ENCODE measurements at places on chromosomes 1 and 21.

DNA sequence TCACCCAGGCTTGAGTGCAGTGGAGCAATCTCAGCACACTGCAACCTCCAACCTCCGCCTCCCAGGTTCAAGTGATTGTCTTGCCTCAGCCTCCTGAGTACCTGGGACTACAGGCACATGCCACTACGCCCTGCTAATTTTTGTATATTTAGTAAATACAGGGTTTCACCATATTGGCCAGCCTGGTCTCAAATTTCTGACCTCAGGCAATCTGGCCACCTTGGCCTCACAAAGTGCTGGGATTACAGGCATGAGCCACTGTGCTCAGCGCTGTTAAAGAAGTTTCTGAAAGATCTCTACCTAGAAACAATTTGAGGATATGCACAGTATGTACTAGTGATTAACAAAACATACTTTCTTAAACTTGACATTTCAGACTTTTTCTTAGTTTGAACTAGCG is 182.6 kb upstream of the ESRRG start:
- no peak for DNase-seq

- no peak for DNase-seq
These were observed 92.3 kb upstream of the COL6A1 start for GRCh38 chr21:45889256-45889655.

- DNase-seq: no peak
These were observed 30.4 kb downstream of the PRRX1 start for GRCh38 chr1:170694172-170694926.

DNA sequence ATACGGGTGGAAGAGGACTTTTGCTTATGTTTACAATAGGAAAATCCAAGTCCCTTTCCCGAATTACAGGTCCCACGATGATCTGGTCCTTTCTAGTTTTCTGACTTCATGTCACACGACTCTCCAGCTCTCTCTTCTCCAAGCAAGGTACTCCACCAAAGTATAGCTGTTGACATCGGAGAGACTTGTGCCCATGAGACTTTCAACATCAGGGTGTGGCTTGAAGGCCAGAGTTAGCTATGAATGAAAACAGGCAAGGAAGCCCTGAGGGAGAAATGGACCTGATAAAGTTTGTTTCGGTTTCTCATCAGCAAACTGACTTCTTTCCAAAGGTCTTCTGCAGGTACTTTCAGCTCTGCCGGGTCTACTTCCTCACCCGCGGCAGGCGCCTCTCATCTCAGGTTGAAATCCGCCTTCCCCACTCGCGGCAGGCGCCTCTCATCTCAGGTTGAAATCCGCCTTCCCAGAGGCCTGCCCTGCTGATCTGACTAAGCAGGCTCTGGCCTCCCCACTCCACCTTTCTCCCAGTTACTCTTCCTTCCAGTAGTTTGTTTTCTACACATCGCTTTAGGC is 2.1 kb upstream of the PER3 start:
- DNase-seq: no peak

DNA sequence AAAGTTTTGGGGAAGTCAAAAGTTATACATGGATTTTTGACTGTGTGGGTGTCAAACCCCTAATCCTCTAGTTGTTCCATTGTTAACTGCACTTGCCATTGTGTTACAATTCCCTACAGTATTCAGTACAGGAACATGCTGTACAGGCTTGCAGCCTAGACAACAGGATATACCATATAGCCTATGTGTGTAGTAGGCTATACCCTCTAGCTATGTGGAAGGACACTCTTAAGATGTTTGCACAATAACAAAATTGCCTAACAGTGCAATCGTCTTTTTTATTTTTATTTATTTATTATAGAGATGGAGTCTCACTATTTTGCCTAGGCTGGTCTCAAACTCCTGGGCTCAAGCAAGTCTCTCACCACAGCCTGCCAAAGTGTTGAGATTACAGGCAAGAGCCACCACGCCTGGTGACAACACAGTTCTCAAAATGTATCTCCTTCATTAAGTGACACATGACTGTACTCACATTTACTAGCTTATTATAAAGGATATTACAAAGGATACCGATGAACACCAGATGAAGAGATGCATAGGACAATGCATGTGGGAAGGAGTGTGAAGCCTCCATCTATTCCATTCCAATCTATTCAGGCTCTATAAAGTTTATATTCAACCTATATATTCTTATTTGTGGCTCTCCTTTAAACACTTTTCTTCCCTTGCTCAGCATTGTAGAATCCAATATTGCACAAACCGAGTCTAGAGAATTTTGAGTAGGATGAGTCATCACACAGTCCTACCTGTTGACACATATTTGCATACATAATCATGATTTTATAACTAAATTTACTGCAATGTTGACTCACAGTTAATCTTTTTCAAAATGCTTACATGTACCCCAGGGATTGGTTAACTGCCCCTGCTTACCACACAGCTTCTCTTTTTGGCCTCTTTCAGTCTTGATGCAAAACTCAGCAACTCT is 28.4 kb upstream of the CEP350 start:
- no peak for DNase-seq

DNA sequence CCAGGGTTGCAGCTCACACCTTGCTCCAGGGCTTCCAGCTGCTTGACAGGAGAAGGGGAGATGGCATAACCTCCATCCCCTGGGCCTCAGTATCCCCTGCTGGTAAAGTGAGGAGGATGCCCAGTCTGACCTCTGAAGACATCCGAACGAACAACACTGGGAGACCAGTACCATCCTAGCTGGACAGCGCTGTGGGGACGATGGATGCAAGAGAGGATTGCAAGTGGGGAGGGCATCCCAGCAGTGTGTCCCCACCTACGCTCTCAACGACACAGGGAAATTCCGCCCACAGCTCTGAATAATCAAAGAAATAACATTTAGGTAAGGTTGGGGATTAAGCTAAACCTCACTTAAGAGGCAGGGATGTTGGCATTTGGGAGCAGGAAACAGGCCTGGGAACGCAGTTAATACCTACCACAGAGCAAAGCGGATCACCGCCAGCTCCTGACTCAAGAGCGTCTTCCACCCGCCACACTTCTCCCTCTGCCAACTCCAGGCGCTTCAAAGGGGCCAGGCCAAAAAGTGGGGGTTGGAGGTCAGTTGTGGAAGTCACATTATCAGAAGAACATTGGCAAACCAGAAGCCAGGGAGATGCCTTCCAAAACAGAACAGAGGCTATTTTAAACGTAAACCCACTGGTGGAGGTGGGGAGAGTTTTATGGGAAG is 47.6 kb downstream of the SSBP3 start:
- no peak for DNase-seq

DNA sequence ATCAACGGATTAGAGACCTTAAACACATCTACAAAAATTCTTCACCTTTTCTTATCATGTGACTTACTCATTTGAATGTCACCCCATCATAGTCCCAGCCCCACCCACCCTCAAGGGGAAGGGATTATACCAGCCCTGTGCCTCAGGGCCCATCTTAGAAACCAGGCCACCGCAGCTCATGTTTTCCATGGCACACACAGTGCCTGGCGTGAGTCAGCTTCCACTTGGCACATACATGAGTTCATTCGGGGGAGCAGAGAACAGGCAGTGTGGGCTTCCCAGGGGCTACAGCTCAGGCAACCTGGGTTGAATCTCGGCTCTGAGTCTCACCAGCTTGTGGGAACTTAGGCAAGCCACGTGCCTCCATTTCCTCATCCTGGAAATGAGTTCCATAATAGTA is 310.6 kb downstream of the NPHP4 start:
- DNase-seq: no peak

DNA sequence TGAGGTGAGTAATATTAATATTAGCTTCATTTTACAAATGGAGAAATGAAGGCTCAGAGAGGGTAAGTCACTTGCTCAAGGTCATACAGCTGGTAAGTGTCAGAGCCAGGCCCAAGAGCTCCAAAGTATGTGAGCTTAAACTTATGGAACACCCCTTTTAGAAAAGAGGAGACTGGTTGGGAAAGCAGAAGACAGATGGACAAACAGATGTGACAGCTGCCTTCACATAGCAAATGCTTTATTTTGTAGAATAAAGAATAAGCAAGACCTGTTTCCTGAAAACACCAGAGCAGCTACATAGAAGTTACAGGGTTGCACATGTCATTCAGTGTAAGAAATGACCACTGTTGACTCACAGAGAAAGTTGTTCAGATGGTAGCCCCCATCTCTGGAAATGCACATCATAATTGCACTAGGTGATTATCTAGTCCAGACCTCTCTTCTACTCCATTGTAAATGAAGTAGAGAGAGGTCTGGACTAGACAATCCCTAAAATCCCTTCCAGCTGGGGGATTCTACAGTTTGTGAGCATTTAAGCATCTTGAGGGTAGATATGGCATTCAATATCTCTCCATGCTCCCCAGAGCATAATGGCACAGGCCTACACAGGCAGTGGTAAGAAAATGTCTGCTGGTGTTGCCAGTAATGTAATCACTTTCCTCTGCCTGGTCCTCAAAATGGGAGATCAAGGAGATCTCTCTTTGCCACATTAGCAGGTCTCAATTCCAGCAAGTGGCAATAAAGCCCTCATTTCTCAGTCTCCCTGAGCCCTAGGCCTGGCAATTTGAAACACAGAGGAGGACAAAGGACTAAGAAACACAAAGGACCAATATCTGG is 188.2 kb upstream of the FGGY start:
- no peak for DNase-seq

GRCh38 chr1:35201631-35202030 is 8.7 kb upstream of the SFPQ start:
- DNase-seq: no peak

Data from NCI-H187 treated with DMSO at 0.1 percent for 48 hours (cell line).